ENCODE measurements at places on chromosomes 2 and 18. TPM values are rescaled to one million over a fixed set of nuclear protein-coding genes. Genes with fewer than 3 reads are reported as not detected.

MERTK gene
- 5.8 TPM for total RNA-seq

AQP12B gene
- total RNA-seq = not detected

ANKRD30BL gene
- not detected for total RNA-seq

RAD51AP2 gene
- 0.89 TPM for total RNA-seq

NEB gene
- total RNA-seq = 7.0 TPM

FMNL2 gene
- total RNA-seq = 15.8 TPM

ICA1L gene
- total RNA-seq = 0.85 TPM

CCDC85A gene
- 2.7 TPM for total RNA-seq

LYG2 gene
- not detected for total RNA-seq

GCKR gene
- total RNA-seq = 1.0 TPM

TBR1 gene
- total RNA-seq = not detected

SIX3 gene
- 0.38 TPM for total RNA-seq

SCN1A gene
- total RNA-seq = not detected

FEV gene
- total RNA-seq = not detected

MYO5B gene
- 44.4 TPM for total RNA-seq

SLC40A1 gene
- 33.6 TPM for total RNA-seq

TNS1 gene
- total RNA-seq = 135 TPM

VWC2L gene
- not detected for total RNA-seq

ASXL2 gene
- 27.6 TPM for total RNA-seq

FAM110C gene
- total RNA-seq = 22.0 TPM

RAMP1 gene
- 12.1 TPM for total RNA-seq

CEBPZOS gene
- 16.3 TPM for total RNA-seq

UGT1A4 gene
- not detected for total RNA-seq

FNDC4 gene
- 5.8 TPM for total RNA-seq

POTEE gene
- total RNA-seq = not detected

CYRIA gene
- total RNA-seq = 3.6 TPM

TEX51 gene
- total RNA-seq = not detected

RAB17 gene
- 8.5 TPM for total RNA-seq

LMAN1 gene
- total RNA-seq = 39.8 TPM

UGT1A6 gene
- 12.7 TPM for total RNA-seq

CEBPZ gene
- total RNA-seq = 32.6 TPM

KHK gene
- total RNA-seq = 3.6 TPM

UGT1A9 gene
- total RNA-seq = not detected

FER1L5 gene
- not detected for total RNA-seq

SLC16A14 gene
- 18.2 TPM for total RNA-seq

LINC00305 gene
- not detected for total RNA-seq

CDH19 gene
- 3.8 TPM for total RNA-seq

MRO gene
- total RNA-seq = 0.59 TPM

CTAGE1 gene
- total RNA-seq = not detected

MOGAT1 gene
- not detected for total RNA-seq

PKDCC gene
- total RNA-seq = 6.7 TPM

FKBP1B gene
- total RNA-seq = 5.8 TPM

HAAO gene
- total RNA-seq = 4.7 TPM

NOSTRIN gene
- 10.9 TPM for total RNA-seq

CAVIN2 gene
- total RNA-seq = 12.9 TPM

FBXO36 gene
- 6.3 TPM for total RNA-seq

SH3RF3 gene
- total RNA-seq = 2.2 TPM

ANKRD23 gene
- 8.2 TPM for total RNA-seq

LONRF2 gene
- 1.9 TPM for total RNA-seq

C18orf54 gene
- total RNA-seq = 0.80 TPM

DSC2 gene
- 26.2 TPM for total RNA-seq

IL1RL1 gene
- total RNA-seq = 6.6 TPM

FIGN gene
- total RNA-seq = 1.9 TPM

All from suprapubic skin (tissue), 4 donors.